ENCODE measurements at places on chromosomes 3 and 15. TPM values are rescaled to one million over a fixed set of nuclear protein-coding genes. Genes with fewer than 3 reads are reported as not detected.

DNA sequence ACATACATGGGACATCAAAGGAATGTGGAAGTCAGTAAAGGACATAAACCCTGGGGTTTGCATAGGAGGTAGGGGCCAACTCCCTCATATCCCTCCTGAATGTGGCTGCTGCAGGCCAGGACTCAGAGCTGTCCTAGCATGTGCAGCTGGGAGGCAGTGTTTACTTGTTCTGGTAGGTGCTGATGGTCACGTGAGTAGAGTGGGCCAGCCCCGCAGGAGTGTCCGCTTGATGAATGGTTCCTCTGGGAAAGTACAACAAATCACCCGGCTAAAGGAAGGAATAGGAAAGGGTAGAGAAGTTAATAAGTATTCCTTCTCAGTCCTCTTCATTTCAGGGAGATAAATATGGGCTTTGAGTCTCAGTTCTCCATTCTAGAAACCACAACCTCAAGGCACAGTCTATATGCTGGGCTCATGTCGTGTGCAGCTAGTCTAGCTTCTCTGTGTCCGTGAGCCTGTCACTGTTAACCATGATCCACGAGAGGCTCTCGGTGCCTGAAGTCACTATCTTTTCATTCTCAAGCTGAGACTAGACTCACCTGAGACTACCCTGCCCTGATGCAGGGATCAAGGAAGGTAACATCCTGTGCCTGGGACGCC is 17.9 kb downstream of the RIOX2 start:
- DNase-seq, result no peak

DNA sequence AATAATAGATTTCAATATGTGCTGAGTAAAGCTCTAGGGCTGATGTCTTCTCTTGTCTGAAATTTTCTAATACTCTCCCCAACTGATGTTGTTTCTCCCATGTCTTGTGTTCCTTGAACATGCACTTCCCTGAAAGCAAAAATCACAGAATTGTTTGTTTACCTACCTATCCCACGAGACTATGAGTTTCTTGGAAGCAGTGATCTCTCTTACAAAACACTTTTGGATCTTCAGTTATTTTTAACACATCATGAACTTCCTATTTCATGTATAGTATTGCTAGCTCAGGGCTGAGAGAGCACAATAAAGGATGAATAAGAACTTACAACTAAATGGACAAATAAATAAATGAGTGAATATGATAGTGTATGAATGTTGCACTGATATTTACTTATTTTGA is 365.0 kb downstream of the ROBO2 start:
- DNase-seq, result no peak

- no peak for DNase-seq
Measured at GRCh38 chr3:129888771-129889170, 4.7 kb downstream of the TMCC1 start.

GRCh38 chr3:15377961-15378791 is 45.8 kb upstream of the SH3BP5 start:
- DNase-seq, result peak; percentile 99

- no peak for DNase-seq
Measured at GRCh38 chr15:73573037-73573436, 60.2 kb downstream of the NPTN start.

GRCh38 chr3:42263354-42264346 is 2.3 kb downstream of the CCK start:
- DNase-seq, result peak; percentile 85

GRCh38 chr3:171184372-171184771 is 157.9 kb upstream of the SLC2A2 start:
- DNase-seq, result no peak

GRCh38 chr3:67646586-67647234 is 7.7 kb downstream of the SUCLG2 start:
- no peak for DNase-seq

DNA sequence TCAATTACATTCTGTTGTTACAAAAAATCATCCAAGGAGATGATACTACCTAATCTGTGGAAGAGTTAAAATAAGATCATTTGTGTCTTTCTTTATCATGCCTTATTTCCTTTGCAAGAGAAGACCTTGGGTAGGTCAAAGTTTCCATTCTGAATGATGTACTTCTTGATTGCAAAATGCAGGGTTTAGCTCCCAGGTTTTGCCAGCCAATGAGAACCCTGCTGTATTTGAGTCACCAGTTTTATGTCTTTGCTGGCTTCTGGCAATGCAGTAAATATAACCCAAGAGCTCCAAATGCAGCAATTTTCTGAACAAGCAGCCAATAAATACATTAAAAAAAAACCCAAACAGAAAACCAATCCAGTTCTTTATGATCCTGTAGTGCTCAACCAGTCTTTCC is 204.9 kb downstream of the CADPS start:
- no peak for DNase-seq

DNA sequence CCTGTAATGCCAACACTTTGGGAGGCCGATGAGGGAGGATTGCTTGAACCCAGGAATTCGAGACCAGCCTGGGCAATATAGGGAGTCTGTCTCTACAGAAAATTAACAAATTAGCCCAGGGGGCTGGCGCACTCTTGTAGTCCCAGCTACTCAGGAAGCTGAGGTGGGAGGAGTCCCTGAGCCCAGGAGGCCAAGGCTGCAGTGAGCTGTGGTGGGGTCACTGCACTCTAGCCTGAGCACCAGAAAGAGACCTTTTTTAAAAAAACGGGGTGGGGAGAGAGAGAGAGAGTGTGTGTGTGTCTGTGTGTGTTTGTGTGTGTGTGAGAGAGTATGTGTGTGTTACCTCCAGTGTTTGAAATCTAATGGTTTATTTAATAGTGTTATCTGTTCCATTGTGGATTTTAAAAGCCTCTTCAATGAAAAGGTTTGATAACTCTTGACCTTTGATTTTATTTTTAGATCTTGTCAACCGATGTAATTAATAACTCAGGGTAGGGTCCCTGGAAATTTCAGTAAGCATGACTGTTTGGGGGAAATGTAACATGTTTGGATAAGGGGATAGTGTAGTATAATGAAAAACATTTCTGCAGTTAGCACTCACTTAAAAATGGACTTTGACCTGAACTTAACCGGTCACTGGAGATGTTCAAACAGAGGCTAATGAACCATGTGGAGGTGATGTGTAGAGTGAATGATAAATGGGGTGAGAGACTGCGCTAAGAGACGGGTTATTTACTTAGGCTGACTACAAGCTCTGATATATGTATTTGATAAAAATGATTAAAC is 29.7 kb downstream of the LRCH3 start:
- DNase-seq, result no peak

GRCh38 chr15:77219841-77220240 is 148.9 kb upstream of the TSPAN3 start:
- no peak for DNase-seq

DNA sequence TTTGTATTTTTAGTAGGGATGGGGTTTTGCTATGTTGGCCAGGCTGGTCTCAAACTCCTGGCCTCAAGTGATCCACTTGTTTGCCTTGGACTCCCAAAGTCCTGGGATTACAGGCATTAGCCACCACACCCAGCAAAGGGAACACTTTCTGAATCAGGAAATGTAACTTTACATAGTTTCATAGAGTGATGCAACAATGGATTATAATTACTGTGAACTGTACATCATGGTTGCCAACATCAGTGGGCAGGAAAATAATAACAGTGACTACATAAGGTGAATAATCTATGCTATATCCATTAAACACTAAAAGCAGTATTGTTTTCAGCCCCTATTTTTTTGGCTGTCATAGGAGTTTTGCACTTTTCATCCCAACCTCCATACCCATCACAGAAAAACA is 5.0 kb upstream of the KPNA1 start:
- no peak for DNase-seq

- no peak for DNase-seq
Measured at GRCh38 chr3:36643192-36643591, 121.2 kb downstream of the DCLK3 start.

DNA sequence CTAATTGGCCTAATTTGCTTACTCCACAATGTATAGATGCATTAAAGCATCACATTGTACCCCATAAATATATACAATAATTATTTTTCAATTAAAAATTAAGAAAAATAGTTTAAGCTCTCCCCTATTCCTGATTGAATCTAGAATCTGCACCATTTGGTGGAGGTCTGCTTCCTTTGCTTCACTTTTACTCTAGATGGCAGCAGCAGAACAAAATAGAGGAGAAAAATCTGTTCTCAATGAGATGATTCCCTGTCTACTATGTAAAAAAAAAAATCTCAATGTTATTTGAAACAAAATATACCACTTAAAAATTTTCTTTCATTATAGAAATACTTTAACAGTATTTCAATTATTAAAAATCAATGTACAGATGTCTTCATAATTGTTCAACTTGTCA is 109.6 kb upstream of the FXR1 start:
- DNase-seq, result peak; percentile 69

GRCh38 chr15:49121901-49122300 is 33.5 kb downstream of the COPS2 start:
- no peak for DNase-seq

DNA sequence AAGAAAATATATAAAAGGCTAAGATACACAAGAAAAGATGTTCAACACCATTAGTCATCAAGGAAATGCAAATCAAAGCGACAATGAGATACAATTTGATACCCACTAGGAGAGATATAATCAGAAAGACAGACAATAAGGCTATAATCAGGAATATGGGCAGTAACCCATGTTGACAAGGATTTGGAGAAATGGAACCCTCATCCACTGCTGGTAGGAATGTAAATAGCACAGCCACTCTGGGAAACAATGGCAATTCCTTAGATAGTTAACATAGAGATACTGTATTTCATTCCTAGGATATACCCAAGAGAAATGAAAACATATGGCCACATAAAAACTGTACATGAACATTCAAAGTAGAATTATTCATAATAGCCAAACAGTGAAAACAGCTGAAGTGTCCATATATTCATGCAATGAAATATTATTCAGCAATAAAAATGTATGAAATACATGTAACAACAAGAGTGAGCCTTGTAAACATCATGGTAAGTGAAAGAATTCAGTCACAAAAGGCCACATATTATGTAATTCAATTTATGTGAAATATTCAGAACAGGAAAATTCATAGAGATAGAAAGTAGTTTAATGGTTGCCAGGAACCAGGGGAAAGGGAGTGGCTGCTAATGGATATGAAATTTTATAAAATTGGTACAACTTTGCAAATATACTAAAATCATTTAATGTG is 18.2 kb upstream of the COL8A1 start:
- peak; percentile 52 for DNase-seq

DNA sequence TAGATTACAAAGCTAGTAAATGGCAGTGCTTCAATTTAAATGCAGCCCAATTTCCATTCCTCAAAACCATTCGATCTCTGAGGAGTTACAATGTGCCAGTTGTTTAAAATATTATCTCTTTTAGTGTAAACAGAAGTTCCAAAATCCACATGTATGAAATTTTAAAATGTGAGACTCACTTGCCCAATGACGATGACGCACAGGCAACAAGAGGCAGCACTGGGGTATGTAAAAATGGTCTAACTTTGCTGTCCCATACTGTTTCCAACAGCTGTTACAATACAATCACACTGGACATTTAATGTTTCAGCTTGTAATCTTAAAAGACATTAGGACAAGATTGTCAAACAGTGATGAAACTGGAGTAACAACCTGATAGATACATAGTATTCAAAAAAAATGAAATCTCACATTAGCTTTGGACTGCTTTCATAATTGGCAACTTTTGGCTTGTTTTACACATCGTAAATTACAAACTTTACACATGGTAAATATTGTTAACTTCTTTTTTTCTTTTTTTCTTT is 12.2 kb downstream of the SLTM start:
- no peak for DNase-seq

GRCh38 chr3:175818811-175819464 is 959.8 kb downstream of the NAALADL2 start:
- peak; percentile 59 for DNase-seq

- DNase-seq, result peak; percentile 6
Measured at GRCh38 chr3:186886202-186886981, 43.9 kb downstream of the ADIPOQ start.

DNA sequence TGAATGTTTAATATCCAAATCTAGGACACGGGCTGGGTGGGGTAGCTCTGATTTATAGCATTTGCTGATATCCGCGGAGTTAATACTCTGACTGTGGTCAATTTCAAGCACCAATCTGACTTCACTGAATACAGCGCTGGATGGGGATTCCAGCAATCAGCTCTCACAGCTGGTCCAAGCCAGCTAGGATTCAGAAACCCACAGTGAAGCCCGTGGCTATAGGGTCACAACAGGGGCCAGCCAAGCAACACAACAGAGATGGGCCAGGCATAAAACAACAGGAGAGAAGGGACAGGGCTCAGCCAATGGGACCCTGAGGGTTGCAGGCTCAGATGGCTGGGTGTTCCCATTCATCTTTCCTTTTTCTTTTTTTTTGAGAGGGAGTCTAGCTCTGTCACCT is 5.4 kb upstream of the LMAN1L start:
- DNase-seq, result no peak

- no peak for DNase-seq
Measured at GRCh38 chr15:78323693-78324092, 16.5 kb upstream of the CRABP1 start.

DNA sequence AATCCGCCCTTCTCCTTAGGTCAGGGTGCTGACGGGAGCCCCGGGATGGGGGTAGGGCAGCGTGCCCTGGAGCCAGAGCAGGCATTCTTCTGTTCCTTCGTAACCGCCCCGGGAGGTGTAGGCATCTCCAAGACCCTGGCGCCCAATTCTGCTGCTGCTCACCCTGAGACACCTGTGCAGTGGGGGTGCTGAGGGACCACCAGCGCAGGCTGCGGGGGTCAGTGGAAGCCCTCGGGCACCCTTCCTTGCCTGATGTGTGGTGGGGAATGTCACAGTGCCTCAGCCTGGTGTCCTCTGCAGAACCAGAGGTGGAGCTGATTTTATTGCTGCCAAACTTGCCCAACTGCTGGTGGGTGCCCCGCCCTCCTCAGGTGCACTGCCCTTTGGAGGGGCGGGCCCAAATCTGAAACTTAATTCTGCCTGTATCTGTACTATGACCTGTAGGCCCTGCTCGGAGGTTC is 7.3 kb downstream of the CSK start:
- no peak for DNase-seq

- DNase-seq, result no peak
Measured at GRCh38 chr3:4297486-4297885, 5.7 kb upstream of the SETMAR start.

The GOLGA8N gene
- 0.50 TPM for total RNA-seq

The PRKAR2A gene
- 30.2 TPM for total RNA-seq

The LXN gene
- 5.6 TPM for total RNA-seq

The COL8A1 gene
- total RNA-seq, result 0.97 TPM

The IL5RA gene
- total RNA-seq, result not detected

The UBAP1L gene
- total RNA-seq, result 1.4 TPM

The SH2D7 gene
- not detected for total RNA-seq

The BFSP2 gene
- not detected for total RNA-seq

The NOP10 gene
- 417 TPM for total RNA-seq

Data from GM23338 (cell line).